ENCODE measurements at places on chromosomes 2 and 18. TPM values are rescaled to one million over a fixed set of nuclear protein-coding genes. Genes with fewer than 3 reads are reported as not detected.

DNA sequence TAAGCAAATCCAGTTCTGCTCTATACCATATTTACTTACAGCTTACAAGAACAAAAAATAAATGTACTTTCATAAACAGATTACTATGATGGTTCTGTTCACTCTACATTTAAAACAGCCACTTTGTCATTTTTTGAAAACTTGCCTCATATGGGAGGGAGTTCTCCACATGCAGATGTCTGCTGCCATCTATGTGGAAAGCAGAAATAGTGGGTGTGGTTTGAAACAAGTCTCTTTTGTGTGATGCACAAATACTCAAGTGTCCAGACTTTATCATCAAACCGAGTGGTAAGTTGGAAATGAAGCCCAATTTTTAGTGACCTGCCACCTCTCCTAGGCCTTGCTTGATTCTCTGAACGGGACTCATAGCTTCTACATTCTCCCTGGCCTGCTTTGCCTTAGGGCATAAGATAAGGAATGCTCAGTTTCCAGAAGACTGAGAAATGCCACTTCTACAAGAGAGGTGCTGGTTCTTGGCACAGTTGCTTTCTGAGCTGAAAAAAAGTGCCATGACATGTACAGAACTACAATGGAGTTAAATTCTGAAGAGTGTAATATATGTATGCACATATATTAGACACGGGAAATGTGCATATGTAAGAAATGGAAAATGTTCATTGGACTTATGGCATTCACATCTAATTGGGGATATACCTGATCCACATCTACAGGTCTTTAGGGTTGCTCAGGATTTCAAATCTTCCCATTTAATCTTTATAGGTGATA, 221.0 kb downstream of the SLC8A1 start:
- H3K27me3 ChIP-seq, result no peaks in the 10 kb centered on the region
- no peak overlapping the region for H3K4me3 ChIP-seq
- H3K4me1 ChIP-seq, result no peaks in the 10 kb centered on the region
- DNase-seq, result no peak

DNA sequence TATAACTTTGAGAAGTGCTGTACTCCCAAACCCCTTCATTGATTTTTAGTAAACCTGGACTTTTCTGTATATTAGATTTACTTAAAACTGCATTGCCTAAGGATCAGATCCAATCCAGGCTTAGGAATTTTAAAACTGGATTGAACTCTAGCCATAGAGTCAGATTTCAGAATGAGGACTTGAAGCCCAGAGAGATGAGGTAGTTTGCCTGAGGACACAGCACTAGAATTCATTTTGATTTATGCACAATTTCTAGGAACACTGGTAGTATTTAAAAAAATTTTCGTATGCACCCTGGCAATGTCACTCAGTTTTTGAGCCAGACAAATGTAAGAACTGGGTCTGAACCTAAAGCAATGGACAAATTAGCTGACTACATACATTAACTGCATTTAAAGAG, 144.9 kb downstream of the KCTD1 start:
- H3K27ac ChIP-seq, result no peak overlapping the region
- no peak for DNase-seq
- no peaks in the 10 kb centered on the region for H3K36me3 ChIP-seq

GRCh38 chr2:164877169-164877568, 35.5 kb upstream of the COBLL1 start:
- H3K27me3 ChIP-seq, result no peaks in the 10 kb centered on the region
- H3K4me3 ChIP-seq, result no peak overlapping the region
- DNase-seq, result no peak
- H3K27ac ChIP-seq, result no peak overlapping the region

Gene CCDC195
- not detected for total RNA-seq

Gene GPR75
- total RNA-seq, result 2.5 TPM

DNA sequence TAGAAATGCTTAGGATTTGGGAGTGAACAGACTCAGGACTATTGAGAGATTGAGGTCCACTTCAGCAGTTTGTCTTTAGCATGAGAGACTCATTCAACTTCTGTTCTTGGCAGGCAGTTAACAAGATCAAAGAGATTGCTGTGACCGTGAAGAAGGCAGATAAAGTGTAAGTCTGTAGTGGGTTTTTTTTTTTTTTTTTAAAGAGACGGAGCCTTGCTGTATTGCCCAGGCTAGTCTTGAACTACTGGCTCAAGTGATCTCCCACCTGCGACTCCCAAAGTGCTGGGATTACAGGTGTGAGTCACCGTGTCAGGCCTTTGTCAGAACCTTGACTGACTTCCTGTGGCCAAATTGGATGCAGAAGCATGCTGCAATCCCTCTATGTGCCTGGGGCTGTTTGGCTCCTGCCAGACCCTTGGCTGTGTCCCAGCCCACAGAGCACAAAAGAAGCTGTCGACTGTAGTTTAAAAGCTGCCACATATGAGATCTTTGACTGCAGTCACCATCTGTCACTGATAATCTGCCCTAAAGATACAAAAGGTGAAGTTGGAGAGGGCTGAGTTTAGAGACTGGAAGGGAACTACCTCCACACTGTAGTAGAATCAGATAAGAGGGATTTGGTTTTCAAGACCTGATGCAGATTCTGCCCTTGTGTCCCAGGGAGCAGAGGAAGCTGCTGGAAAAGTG, 9.9 kb downstream of the CCT7 start:
- H3K27me3 ChIP-seq, result no peaks in the 10 kb centered on the region
- peaks cover 89% of the 10 kb centered on the region for H3K36me3 ChIP-seq
- H3K4me3 ChIP-seq, result no peak overlapping the region
- H3K27ac ChIP-seq, result no peak overlapping the region
- H3K4me1 ChIP-seq, result peaks cover 7% of the 10 kb centered on the region
- DNase-seq, result peak; percentile 60

GRCh38 chr2:53452400-53452799, 315.2 kb upstream of the CHAC2 start:
- no peak overlapping the region for H3K27ac ChIP-seq
- H3K27me3 ChIP-seq, result no peaks in the 10 kb centered on the region
- H3K4me1 ChIP-seq, result no peaks in the 10 kb centered on the region
- DNase-seq, result no peak

Gene GPR155
- total RNA-seq, result 6.3 TPM

GRCh38 chr2:102975996-102976975, 214.5 kb downstream of the TMEM182 start:
- no peak overlapping the region for H3K27ac ChIP-seq
- no peak for DNase-seq
- no peaks in the 10 kb centered on the region for H3K4me1 ChIP-seq
- no peak overlapping the region for H3K4me3 ChIP-seq
- no peaks in the 10 kb centered on the region for H3K27me3 ChIP-seq

- peaks cover 4% of the 10 kb centered on the region for H3K4me1 ChIP-seq
- peak; percentile 88 for DNase-seq
Observed at GRCh38 chr2:240604291-240604938, 17.9 kb downstream of the CAPN10 start.

- peak overlapping the region; percentile 81 for H3K27ac ChIP-seq
- H3K4me3 ChIP-seq, result no peak overlapping the region
- DNase-seq, result no peak
- H3K27me3 ChIP-seq, result no peaks in the 10 kb centered on the region
- H3K4me1 ChIP-seq, result peaks cover 48% of the 10 kb centered on the region
Observed at GRCh38 chr2:187547353-187547979, 6.8 kb downstream of the TFPI start.

DNA sequence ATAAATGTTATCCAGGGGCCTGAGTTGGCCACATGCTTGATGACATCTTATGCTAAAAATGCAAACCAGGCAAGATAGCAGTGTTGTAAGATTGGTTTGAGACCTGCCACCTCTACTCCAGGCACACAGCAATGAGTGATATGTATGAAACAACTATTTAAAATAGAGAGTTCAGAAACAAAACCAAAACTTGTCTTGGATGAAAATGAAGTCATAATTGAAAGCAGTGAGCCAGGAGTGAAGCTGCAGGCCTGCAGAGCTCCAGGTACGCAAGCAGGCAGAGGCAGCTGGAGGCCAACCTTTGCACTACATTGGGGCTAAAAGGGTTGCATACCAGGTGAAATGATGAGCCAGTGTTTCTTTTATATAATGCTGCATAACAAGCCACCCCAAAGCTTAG, 89.2 kb upstream of the SPATS2L start:
- no peak overlapping the region for H3K27ac ChIP-seq
- H3K4me1 ChIP-seq, result no peaks in the 10 kb centered on the region
- no peaks in the 10 kb centered on the region for H3K27me3 ChIP-seq
- no peaks in the 10 kb centered on the region for H3K36me3 ChIP-seq

Gene CHRNG
- total RNA-seq, result not detected

DNA sequence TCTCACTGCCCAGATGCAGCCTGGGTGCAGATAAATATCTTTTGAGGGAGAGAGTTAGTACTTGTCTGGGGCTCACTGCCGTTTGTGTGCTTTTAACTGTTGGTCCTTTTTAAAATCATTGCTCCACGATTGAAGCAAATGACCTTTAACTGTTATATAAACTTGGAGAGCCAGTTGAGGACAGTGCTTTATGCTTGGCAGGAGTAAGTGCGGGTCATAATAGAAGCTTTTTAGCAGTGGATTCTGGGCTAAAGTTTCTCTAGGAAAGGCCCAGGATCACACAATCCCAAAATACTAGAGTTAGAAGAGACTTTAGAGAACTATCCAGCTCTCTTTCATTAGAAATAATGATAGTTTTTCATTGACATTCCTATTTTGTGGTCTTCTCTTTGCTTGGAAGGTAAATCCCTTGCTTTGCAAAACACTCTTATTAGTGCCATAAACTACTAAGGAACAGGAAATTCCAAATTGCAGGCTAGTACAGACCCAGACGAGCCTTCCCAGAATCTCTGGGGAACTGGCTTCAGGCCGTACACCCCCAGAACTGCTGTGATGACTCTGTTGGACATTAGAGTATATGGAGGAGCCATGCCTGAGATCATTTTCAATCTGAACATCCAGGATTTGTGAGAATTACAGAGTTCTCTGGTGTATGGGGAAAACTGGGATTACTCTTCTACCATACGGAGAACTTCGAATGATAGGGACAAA, 19.1 kb downstream of the LIMS1 start:
- no peaks in the 10 kb centered on the region for H3K36me3 ChIP-seq
- H3K4me3 ChIP-seq, result no peak overlapping the region
- peak overlapping the region; percentile 42 for H3K27ac ChIP-seq
- DNase-seq, result no peak
- no peaks in the 10 kb centered on the region for H3K27me3 ChIP-seq

Gene AQP12A
- not detected for total RNA-seq

DNA sequence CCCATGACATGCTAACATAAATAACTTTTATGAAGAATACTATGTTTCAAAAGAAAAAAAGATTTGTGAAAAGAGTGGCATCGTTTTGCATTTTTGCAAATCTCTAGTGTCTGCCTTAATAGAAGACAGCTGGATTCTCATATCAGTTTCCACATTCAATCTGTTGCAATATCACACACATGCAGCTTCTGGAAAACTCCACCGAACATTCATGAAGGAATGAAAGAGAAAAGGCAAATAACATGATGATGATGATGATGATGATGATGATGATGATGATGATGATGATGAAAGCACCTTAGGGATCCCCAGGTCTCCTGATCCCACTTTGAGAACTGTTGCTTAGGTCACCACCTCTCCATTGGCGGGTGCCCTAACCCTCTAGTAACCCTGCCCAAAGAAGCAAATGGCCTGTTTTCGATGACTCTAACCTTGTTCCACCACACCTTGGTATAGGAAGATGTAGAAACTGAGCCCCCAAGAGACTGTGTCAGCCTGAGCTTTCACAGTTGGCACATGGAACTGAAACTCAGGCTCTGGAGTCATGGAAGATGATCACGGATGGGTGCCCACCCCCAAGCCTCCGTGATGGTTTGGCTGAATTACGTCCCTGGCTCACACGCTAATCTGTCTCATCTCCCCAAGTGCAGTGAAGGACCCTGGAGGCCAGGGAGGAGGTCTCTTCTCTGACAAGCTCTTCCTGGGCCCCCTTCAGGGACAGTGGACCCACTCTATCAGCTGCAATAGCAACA, 80.1 kb upstream of the SMAD7 start:
- no peaks in the 10 kb centered on the region for H3K4me1 ChIP-seq
- no peaks in the 10 kb centered on the region for H3K27me3 ChIP-seq
- no peak overlapping the region for H3K4me3 ChIP-seq
- no peak overlapping the region for H3K27ac ChIP-seq
- no peaks in the 10 kb centered on the region for H3K36me3 ChIP-seq

Gene DYNAP
- total RNA-seq, result not detected

GRCh38 chr2:234534515-234534914, 37.6 kb upstream of the ARL4C start:
- no peak overlapping the region for H3K27ac ChIP-seq
- no peak overlapping the region for H3K4me3 ChIP-seq
- no peaks in the 10 kb centered on the region for H3K4me1 ChIP-seq
- DNase-seq, result no peak

GRCh38 chr2:204683384-204683783, 138.1 kb downstream of the PARD3B start:
- peaks cover 4% of the 10 kb centered on the region for H3K4me1 ChIP-seq
- no peaks in the 10 kb centered on the region for H3K27me3 ChIP-seq
- H3K36me3 ChIP-seq, result no peaks in the 10 kb centered on the region
- no peak for DNase-seq

DNA sequence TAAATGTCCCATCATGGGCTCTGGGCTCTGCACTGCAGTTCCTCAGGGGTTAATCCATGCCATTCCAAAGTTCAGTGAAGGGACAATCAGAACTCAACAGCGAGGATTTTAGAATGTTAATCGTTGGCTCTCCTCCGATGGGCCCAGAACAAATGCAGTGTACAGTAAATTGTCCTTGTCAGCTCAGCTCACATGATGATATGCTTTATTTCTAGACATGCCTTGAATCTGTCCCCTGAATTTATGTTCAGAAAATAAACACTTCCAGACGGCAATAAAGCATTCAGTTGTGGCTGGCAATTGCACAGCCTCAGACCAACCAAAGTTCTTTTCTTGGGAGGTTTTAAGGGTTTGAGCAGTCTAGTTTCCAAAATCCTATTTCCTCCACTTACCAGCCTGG, 981.2 kb downstream of the BCL11A start:
- H3K27me3 ChIP-seq, result no peaks in the 10 kb centered on the region
- H3K4me1 ChIP-seq, result no peaks in the 10 kb centered on the region
- H3K27ac ChIP-seq, result no peak overlapping the region
- DNase-seq, result no peak
- H3K36me3 ChIP-seq, result no peaks in the 10 kb centered on the region

DNA sequence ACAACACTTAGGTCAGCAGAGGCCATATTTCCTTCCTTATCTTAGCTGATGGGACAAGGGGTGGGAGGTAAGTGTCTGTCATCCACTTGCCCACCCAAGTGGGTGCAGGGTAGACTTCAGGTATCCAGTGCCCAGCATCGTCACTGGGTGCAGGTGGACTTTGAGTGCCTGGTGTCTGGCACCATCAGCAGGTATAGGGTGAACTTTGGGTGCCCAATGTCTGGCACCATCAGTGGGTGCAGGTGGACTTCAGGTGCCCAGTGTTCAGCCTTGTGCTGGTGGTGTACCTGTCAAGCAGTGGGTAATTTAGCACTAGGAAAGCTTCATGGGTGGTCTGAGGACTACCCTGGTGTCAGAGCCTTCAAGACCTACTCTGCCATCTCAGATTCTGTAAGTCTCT, 175.6 kb downstream of the SEPTIN10 start:
- no peaks in the 10 kb centered on the region for H3K27me3 ChIP-seq
- DNase-seq, result no peak
- no peaks in the 10 kb centered on the region for H3K36me3 ChIP-seq
- no peaks in the 10 kb centered on the region for H3K4me1 ChIP-seq

Gene KIAA2012
- not detected for total RNA-seq
